Hematopoietic multipotent progenitor cell treated with erythropoietin and hydrocortisone succinate and interleukin-3 and kit ligand, for 4 days (in vitro differentiated cells): ENCODE measurements at places on chromosomes 1 and 21.

DNA sequence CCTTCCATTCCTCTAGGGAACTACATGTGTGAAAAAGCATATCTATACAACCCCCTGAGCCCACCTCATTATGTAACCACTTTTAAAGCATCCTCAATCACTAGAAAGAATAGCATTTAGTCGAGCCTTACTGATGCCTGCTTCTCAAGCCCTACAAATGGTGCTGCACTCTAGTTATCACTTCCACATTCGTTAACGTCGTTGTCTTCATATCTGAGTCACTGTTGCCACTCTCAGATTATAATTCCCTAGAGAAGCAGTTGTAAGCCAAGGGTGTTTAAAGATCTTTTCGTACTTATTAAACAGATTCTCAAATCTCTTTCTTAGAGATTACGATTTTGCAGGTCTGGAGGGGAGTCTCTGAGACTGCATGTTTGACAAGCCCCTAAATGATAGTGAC is 16.5 kb downstream of the ATP1B1 start:
- no peak for DNase-seq

DNA sequence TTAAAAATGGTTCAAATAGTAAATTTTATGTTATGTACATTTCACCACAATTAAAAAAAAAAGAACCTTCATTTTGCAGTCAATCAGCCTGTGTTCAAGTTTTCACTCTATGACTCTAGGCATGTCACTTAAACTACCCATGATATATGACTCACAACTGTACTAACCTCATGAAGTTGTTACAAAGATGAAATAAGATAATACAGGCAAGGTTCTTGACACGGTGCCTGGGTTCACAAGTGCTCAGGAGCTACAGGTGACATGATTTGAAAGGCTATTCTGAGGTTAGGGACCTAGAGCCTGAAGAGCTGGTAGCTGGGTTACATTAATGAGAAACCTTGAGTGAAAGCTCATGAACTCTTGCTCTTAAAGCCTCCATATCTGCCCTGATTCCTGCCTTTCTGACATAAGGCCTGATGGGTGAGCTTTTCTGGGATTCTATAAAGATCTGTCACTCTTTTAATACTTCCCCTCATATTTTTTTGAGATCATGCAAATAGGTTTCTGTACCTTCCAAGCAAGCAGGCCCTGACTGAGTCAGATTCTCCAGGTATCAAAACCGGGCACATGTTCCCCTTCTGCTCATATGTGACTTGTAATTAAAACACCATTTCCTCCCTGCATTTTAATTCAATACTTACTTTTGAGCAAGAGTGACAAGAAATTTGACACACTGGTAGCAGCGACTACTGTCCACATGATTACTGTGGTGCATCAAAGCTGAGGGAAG is 34.0 kb downstream of the PCSK9 start:
- DNase-seq, result no peak

GRCh38 chr1:88265606-88266005 is 418.5 kb upstream of the PKN2 start:
- DNase-seq, result no peak

- no peak for DNase-seq
Observed at GRCh38 chr21:28936036-28936435, 56.6 kb downstream of the LTN1 start.

DNA sequence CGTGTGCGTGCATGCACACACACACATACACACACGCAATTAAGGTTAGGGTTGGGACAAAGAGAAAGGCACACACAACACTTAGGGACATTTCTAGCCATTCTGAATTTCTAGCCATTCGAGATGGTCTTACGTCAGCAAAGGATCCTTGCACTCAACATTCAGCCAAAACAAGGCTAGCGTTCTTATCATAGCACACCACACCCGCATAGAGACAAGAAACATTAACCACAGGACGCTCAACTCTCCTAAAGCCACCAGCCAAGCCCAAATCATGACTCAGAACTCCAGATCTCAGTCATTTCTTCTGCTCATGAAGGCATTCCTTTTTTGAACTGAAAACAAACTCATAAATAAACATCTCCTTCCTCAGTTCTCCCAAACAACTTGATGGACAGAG is 106.8 kb downstream of the LMO4 start:
- DNase-seq, result peak; percentile 98

- no peak for DNase-seq
Observed at GRCh38 chr1:152954436-152954835, 7.4 kb downstream of the SPRR5 start.

GRCh38 chr1:117612517-117613248 is 6.8 kb downstream of the TENT5C start:
- DNase-seq, result peak; percentile 98

- DNase-seq, result no peak
Observed at GRCh38 chr1:159914252-159915018, 10.9 kb downstream of the TAGLN2 start.

- peak; percentile 47 for DNase-seq
Observed at GRCh38 chr1:160284220-160284781, 632 bp downstream of the PEX19 start.

GRCh38 chr1:83641206-83641658 is 357.7 kb downstream of the TTLL7 start:
- no peak for DNase-seq

DNA sequence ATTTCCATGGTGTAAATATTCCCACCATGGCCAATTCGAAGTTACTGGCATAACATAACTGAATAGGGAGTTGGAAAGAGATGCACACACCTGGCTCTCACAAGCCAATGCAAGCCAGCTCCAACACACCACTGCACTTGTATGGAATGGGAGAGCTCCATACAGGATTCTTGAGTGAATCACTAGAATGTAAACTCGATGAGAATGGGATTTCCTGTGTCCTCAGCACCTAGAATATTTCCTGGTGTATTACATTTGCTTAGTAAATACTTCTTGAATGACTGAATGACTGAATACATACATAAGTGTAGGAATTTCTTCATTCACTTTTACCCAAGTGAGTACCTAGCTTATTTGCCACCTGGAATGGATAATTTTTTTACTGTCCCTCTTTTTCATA is 16.2 kb upstream of the PPIE start:
- no peak for DNase-seq

GRCh38 chr1:152458384-152459185 is 44.5 kb upstream of the CRNN start:
- peak; percentile 91 for DNase-seq
